HS-5 (cell line): ENCODE measurements at places on chromosomes 1 and 21.

DNA sequence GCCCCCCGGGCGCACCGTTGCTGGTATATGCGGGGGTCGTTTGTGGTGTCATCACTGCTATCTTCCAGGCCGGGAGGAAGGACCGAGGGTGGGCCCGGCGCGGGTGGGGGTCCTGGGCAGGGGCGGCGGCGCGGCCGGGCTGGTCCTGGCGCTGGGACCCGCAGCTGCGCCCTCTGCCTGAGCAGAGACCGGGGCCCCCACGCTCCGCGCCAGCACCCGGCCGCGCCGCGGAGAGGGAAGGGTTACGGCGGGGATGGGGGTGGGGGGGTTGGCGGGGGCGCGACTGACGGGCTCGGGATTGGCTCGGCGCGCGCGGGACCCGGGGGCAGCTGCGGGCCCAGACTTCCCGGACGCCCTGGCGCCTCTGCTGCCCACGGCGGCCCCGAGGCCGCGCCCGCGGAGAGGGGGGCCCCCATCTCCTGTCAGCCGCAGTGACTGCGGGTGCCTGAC is 13.8 kb upstream of the SAMD11 start:
- DNase-seq: no peak

DNA sequence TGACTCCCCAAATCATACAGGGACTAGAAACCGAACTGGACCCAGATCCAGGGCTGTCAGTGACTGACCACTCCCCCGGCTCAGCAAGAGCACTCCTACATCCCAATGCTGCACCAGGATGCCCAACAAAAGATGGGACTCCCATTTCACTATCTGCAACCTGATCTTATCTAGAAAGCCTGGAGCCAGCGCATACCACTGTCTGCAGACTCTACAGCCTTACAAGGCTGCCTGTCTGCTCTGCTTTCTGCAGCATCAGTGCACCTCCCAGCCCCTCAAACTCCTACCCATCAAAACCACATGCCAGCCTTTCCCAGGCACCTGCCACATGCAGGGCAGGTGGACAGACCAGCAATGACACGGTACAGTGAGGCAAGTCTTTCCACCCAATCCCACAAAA is 52.2 kb downstream of the SSBP3 start:
- no peak for DNase-seq

GRCh38 chr1:235401251-235401650 is 34.0 kb downstream of the TBCE start:
- no peak for DNase-seq

DNA sequence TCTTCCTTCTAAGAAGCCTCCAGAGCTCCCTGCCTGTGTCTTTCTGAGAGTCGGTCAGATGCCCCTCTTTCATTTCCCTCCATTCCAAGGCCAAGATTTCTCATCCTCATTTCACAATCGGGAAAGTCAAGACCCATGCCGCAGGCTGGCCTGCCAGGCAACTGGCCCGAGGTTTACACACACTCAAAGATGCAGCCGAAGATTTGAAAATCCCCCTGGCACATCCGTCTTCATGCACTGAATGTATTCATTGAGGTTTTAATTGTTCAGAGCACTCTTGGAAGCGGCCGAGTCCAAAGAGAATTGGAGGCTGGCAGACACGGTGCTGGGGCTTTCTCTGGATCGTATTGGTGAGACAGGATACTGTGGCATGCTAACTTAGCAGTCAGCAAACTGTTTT is 29.1 kb upstream of the SRP9 start:
- no peak for DNase-seq

DNA sequence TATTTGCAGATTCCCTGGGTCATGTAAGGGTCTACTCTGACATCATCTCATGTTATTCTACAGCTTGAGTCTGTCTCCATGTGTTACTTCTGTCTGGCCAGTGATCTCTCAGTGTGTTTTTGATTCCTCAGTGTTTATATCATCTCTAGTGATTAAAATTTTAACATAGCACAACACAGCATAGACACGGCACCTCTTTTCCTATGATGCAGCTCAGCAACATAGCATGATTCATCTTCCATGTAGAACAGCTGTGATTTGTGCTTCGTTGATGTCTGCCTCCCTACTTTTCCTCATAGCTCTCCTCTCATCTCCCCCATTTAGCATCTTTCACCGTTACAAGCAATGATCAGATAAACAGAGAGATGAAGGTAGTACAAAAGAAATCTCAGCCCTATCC is 163.9 kb upstream of the DPT start:
- DNase-seq: no peak

DNA sequence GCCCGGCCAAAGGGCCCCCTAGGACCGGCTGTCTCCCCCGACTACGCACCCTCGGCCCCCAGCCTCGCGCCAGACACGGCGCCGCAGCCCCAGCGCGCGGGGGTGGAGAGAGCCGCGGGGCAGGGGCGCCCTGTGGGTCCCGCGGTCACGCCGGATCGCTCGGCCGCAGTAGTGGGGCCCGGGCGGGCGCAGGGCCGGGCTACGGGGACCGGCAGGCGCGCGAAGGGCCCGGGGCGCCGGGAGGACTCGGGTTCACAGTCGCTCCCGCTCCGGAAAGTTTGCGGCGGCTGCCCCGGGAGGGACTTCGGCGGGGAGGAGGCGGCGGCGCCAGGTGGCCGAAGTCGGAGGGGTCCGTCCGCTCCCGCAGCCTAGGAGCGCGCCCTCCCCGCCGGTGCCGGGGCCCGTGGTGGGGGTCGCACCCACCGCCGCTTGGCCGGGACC is 7.1 kb upstream of the ZNF669 start:
- no peak for DNase-seq

DNA sequence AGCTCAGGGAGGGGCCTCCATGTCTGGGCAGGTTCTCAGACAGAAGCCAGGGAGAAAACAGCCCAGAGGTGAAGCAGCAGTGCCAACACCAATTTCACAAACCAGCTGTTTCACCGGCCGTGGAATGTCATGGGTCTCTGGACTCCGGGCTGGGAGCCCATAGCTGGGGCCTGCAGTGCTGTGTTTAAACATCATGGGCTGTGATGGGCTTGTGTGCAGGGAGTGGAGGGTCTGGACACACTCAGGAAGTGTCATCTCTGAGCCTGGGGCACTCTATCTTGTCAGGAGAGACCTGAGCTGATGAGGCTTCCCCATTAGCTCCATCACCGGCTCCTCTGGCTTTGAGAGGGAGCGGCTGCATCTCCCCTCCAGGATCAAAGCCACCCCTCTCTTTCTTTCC is 173.6 kb upstream of the IGSF21 start:
- no peak for DNase-seq

- no peak for DNase-seq
Observed at GRCh38 chr1:6401673-6402072, 8.1 kb upstream of the ACOT7 start.

- DNase-seq: no peak
Observed at GRCh38 chr1:201653883-201654282, 115.0 kb downstream of the NAV1 start.

DNA sequence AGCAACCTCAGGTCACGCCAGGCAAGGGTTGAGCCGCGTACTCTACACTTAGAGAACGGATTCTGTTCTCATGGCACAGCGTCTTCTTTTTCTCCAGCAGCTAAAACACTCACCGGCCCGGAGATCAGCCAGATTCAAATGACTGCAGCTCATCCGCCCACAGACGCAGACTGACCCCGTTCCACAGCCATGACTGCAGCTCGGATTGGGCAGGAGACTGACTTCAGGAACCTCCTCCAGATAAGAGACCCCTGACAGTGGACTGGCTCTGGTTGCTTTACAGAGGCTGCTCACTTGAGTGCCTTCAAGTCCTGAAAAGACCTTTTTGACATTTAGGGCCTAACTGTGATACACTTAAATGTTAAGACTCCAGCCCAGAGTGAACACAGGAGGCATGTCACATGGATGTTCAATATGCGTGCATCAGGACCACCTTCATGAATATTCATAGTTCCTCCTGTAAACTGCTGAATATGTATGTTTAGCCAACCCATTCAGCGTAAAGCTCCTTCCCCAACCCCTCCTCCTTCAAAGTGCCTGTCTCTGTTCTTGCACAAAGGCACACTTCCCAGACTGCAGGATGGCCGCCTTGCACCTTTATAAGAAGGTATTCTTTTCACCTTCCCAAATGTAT is 42.6 kb downstream of the BACE2 start:
- DNase-seq: no peak

DNA sequence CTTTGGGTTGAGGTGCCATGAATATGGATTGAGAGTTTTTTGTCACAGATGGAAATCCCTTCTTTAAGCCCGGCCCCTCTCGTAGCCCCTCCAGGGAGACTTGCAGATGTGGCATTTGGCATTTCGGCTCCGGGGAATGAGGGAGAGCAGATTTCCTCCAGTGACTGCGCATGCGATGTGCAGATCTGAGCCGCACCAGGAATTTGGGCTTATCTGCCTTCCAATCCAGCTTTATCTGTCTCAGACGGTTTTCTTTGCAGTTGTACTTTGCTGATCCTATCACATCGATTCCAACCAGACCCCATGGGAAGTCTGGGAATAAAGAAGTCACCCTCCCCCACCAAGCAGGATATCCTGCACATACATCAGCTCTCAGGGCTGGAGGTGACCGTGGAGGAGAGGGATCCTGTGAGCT is 11.7 kb downstream of the KIF26B start:
- DNase-seq: no peak
